ENCODE measurements at places on chromosomes 5 and 9.
A peak's percentile ranks its signal among the peaks of the same experiment; 100 is the strongest.

DNA sequence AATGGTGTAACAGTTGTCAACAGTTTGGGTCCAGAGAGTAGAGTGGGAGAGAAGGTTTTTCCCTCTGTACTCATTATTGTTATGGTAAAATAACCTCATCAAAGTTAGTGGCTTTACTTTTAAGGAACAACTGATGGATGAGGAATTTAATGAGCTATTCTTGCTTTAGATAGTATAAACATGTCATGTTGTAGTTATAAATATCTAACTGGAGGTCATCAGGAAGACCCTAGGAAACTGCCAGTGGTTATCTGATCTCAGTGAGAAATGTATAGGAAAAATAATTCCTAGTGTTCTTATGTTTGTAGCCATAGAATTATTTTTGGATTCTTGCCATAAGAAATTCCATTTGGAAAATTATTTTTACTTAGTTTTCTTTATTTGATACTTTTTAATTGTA lies 4.1 kb downstream of the ERCC6L2 start:
- no peak for DNase-seq

DNA sequence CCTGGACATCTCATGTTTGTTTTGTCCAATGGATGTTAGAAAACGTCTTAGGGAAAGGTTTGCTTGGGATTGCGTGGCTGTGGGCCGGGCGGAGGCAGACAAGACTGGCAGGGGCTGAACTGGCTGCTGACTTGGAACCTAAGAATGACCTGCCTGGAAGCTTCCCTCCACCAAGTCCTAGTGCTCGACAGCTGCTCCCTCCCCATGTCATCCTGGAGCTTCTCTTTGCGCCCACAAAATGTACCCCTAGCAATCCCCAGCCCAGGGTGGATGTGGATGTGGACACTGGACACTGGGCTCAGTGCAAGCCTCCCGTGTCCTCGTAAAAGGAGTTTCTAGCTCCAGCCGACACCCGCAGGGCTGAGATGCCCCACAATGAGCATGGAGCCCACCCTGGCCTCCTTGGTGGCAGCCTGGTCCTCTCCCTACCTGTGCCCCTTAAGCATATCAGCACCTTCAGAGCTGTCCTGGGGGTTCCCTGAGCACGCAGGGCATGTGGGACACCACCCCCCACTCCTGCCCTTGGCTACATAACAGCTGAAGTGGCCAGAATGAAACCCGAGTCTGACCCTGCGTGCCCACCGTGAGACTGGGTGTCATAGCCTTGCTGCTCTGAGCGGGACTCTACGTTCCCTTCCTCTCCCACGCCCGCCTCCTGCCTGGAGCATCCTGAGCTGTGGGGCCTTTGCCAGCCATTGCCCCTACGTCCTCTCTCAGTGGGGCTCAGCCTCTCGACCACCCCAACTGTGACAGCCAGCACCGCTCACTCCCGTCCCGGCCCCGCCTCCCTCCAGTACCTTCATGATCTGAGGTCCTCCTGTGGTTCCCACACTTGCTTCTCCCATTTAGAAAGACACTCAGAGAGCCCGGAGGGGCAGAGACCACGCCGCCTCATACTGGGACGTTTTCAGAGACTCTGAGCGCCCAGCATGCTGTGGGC lies 180.8 kb downstream of the ROR2 start:
- no peak for DNase-seq

- DNase-seq = no peak
These were observed 413.4 kb downstream of the TMEM38B start for GRCh38 chr9:106107716-106108115.

- DNase-seq = peak; percentile 55
These were observed 65.1 kb downstream of the WWC1 start for GRCh38 chr5:168356592-168356991.

DNA sequence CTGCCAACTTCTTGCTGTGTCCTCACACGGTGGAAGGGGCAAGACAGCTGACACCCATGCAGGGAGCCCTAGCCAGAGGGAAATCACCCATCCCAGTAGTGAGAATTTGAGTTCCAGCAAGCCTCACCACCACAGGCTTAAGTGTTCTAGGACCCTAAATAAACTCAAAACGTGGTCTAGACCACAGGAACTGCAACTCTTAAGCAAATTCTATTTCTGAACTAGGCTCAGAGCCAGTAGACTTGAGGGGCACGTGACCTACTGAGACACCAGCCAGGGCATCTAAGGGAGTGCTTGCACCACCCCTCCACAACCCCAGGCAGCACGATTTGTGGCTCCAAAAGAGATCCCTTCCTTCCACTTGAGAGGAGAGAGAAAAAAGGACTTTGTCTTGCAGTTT lies 96.0 kb upstream of the PHF24 start:
- no peak for DNase-seq

- no peak for DNase-seq
These were observed 238.7 kb upstream of the GRAMD2B start for GRCh38 chr5:126184474-126184873.

- no peak for DNase-seq
These were observed 146.0 kb downstream of the C9orf50 start for GRCh38 chr9:129474740-129475404.

GRCh38 chr5:37831821-37832534 lies 7.9 kb downstream of the GDNF start:
- no peak for DNase-seq

DNA sequence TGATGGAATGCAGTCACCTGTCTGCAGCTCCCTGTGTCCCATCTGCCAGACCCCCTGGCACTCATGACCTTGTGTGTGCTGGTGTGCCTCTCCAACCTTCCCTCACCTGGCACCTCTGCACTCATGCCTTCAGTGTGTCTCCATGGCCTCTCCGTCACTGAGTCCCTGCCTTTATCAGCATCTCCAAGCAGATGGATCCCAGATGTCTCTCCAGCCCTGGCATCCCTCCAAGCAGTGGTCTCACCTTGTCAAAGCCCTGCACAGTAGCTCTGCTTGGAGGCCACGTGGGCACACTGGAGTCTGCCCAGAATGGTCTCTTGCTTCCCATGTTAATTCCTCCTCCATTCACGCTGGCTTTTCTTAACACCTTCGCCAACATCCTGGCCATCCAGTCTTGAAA lies 84.8 kb downstream of the DAP start:
- peak; percentile 48 for DNase-seq

All from DMS 273 treated with DMSO at 0.1 percent for 48 hours (cell line).